ENCODE measurements at places on chromosomes 16 and 17.
A peak's percentile ranks its signal among the peaks of the same experiment; 100 is the strongest.

GRCh38 chr16:27365142-27366089, 36.6 kb upstream of the IL21R start:
- peaks cover 27% of the 10 kb centered on the region for H3K36me3 ChIP-seq
- H3K27me3 ChIP-seq = no peaks in the 10 kb centered on the region
- DNase-seq = no peak
- peak overlapping the region; percentile 72 for H3K27ac ChIP-seq
- H3K4me1 ChIP-seq = peaks cover 31% of the 10 kb centered on the region

GRCh38 chr17:30368912-30369720, 9.6 kb upstream of the CPD start:
- peaks cover 32% of the 10 kb centered on the region for H3K4me1 ChIP-seq
- H3K27ac ChIP-seq = no peak overlapping the region
- H3K36me3 ChIP-seq = no peaks in the 10 kb centered on the region
- no peak overlapping the region for H3K4me3 ChIP-seq

GRCh38 chr17:74439691-74440567, 8.0 kb downstream of the GPRC5C start:
- no peak overlapping the region for H3K27ac ChIP-seq
- H3K4me1 ChIP-seq = no peaks in the 10 kb centered on the region
- H3K4me3 ChIP-seq = no peak overlapping the region

- H3K27me3 ChIP-seq = peaks cover 42% of the 10 kb centered on the region
- H3K27ac ChIP-seq = no peak overlapping the region
- peaks cover 12% of the 10 kb centered on the region for H3K4me1 ChIP-seq
- DNase-seq = peak; percentile 66
These were observed 136.9 kb downstream of the KCNJ12 start for GRCh38 chr17:21513012-21513570.

DNA sequence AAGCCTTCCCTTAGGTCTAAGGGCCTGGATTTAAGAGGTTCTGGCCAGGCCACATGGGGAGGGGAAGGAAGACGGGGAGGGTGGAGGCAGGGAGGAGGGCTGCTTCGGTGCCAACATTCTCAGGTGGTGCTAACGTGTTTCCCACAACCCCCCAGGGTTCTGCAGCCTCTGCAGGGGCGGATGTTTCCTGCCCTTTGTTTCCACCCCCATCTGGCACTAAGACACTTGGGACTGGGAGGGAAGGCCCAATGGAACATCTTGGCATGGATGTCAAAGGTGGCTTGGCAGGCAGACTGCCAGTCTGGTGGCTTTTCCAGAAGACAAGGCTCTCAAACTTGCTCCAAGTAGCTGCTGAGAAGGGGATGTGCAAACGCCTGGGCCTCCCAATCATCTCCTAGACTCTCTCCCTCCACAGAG, 12.7 kb downstream of the HIC1 start:
- H3K4me3 ChIP-seq = no peak overlapping the region
- peaks cover 15% of the 10 kb centered on the region for H3K36me3 ChIP-seq
- DNase-seq = no peak
- no peak overlapping the region for H3K27ac ChIP-seq
- no peaks in the 10 kb centered on the region for H3K27me3 ChIP-seq
- peaks cover 56% of the 10 kb centered on the region for H3K4me1 ChIP-seq

DNA sequence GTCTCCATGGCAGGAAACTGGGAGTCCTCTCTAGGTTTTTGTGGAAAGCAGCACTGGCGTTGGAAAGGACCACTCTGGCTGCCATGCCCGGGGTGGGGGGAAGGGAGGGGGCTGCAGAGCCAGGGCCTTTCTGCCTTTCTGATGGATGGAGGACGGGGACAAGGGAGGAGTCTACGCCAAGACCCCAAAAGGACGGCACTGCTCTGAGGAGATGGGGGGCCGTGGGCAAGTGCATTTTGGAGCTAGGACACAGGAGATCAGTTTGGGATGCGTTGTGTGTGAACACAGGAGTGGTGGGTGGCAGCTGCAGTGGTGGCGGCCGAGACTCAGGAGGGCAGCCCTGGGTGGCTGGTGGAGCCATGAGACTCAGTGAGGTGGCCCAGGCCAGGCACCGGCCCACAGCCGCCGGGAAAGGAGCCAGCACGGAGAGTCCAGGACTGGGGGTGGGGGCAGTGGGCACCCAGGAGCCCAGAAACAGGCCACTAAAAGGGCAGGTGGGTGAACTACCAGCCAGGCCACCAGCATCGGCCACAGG, 2.0 kb downstream of the CENPX start:
- H3K4me1 ChIP-seq = peaks cover 26% of the 10 kb centered on the region
- no peak overlapping the region for H3K27ac ChIP-seq
- no peaks in the 10 kb centered on the region for H3K27me3 ChIP-seq
- peaks cover 5% of the 10 kb centered on the region for H3K36me3 ChIP-seq

GRCh38 chr17:81000631-81001357, 9.2 kb downstream of the CHMP6 start:
- H3K36me3 ChIP-seq = peaks cover 4% of the 10 kb centered on the region
- peaks cover 22% of the 10 kb centered on the region for H3K4me1 ChIP-seq
- DNase-seq = no peak
- H3K4me3 ChIP-seq = no peak overlapping the region
- H3K27ac ChIP-seq = no peak overlapping the region

Measured in central memory CD8-positive, alpha-beta T cell (primary cell).